ENCODE measurements at places on chromosomes 16 and 17.
A peak's percentile ranks its signal among the peaks of the same experiment; 100 is the strongest.

DNA sequence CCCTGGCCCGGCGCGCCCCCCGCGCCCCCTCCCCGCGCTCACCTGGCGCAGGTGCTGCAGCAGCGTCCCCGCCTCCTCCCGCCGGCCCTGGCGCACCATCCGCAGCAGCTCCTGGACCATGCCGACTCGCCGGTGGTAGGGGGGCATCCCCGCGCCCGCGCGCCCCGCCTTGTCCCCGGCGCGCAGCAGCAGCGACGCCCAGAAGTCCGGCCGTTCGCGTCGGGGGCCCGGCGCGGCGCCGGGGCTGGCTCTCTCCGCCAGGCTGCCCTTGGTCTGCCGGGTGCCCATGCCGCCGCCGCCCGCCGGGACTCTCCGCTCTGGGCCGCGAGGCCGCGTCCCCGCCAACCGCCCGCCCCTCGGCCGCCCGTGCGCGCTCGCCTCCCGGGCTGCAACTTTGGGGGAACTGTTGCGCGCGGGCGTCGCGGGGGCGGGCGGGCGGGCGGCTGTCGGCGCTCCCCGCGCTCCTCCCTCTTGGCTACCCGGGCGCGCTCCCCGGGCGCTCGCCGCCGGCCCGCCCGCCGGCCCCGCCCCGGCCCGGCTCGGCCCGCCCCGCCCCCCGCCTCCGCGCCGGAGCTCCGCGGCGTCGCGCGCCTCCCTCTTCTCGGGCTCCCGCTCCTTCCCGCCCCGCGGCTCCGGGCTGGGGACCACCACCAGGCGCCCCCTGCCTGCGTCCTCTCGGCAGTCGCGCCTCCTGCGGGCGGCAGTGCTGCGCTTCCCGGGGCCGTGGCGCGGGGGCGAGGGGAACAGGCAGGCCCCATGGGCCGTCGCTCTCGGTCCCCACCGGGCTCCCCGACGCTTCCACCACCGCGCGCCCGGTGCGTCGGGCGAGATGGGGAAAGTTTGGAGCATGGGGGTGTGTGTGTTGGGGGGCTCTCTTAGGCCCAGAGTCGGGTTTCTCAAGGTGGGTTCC lies at the start of gene LRRC75A:
Gene LRRC75A (minus strand): TSS at position 491 of the 910 bp plus-strand sequence. CDS start 203 bp downstream, at position 288.
- DNase-seq: peak; percentile 8

DNA sequence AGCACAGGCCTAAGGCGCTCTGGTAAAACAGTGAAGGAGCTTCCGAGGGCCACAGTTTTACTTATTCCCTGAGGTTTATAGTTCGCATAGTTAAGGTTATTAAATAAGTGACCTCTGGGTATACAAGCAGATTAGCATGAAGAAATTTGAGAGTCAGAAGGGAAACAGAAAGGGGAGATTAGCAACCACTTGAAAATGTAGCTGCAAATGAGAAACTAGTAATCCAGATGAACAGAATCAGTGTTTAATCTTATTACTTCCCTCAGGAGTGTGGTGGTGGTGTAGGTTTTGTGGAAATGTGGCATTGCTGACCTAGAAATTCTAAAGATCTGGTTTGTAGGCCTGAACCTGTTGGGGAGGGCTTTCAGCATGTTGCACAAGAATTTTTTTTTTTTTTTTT lies 130.4 kb downstream of the CCDC182 start:
- no peak for DNase-seq

- DNase-seq: no peak
These were observed 32.9 kb downstream of the KATNIP start for GRCh38 chr16:27582883-27583282.

GRCh38 chr17:80339731-80340456 lies 75.1 kb upstream of the ENDOV start:
- DNase-seq: no peak

- no peak for DNase-seq
These were observed 4.5 kb upstream of the TCAP start for GRCh38 chr17:39660397-39661385.

- no peak for DNase-seq
These were observed 19.5 kb upstream of the TUBG2 start for GRCh38 chr17:42639525-42640113.

DNA sequence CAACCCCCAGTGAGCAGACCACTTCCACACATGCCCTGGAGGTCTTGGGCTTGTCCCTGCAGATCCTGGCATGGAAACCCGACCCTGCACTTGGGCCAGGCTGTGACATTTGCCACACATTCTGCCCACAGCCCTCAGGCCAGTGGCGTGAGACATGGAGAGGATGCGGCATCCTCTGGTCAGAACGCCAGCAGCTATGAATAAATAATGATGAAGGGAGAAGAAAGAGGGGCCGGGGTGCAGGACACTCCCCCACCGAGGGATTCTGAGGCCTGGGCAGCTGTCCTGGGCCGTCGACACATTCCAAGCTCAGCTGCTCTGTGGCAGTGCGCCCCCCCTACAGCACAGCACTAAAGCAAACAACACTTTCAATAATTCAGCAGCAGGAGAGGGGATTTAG lies 148.8 kb downstream of the ENGASE start:
- no peak for DNase-seq

DNA sequence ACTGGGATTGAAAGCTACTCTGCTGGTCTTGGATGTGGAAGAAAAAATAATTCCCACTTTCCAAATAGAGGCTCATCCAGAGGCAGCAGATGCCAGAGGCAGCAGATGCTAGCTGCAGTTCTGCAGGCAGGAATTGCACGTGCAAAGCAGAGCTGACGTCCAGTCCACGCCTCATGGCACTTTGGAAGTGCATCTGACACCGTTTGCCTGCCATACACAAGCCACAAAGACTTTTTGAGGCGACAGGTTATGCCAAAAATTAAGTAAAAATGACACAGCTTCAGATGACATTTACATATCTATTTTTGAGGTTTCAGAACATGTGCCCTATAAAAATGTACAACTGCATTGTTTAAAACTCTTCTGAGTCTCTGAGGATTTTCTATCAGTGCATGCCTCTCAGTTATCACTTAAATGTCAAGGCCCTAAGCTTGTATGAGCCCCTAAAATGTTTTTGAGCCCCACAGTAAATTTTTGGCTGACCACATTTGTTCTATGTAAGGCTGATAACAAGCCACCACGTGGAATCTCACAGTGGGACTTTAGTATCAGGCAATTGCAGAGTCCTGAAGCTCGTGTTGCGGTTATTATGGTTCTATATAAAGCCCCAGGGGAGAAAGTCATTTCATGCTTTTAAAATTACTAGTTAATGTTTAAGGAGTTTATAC lies 239.2 kb downstream of the PRKCA start:
- DNase-seq: no peak

GRCh38 chr16:64434526-64435069 lies 687.3 kb downstream of the CDH11 start:
- no peak for DNase-seq

GRCh38 chr16:27982184-27982583 lies 81.3 kb downstream of the GSG1L start:
- DNase-seq: no peak

GRCh38 chr16:67666032-67666551 lies 458 bp downstream of the ENKD1 start:
- no peak for DNase-seq

- DNase-seq: no peak
These were observed 135.8 kb downstream of the CDH8 start for GRCh38 chr16:61900482-61900881.

GRCh38 chr17:55219934-55220333 lies 44.8 kb upstream of the HLF start:
- DNase-seq: no peak

DNA sequence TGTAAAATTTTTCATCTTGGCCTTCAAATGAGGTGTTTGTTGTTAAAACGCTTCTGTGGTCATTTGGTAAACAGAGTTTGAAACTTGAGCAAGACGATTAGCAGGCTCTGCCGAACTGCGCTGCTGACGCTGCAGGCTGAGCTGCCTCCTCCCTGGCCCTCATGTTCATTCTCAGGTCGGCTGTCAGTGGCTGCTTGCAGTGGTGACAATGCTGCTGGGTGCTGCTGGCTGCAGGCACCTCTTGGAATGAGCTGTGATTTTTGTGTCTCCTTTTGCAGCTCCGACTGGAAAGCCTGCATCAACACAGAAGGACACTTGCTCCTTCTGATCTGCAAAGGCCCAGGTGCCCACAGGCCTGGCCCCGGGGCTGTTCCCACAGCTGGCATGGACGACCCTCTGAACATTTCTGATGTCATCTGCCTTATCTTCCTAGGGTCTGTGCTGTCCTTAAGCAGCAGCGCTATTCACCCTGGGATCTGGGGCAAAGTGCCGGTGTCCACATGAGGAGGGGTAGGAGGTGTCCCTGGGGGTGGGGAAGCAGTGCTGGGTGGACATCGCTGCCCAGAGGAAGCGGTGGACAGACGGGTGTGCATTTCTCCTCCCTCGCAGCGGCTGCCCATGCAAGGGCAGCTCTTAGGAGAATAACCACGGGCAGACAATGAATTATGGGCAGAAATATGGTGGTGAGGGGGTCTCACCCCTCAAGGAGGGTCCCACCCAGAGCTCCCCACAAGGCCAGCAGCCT lies 23.1 kb upstream of the OSGIN1 start:
- no peak for DNase-seq

GRCh38 chr17:35241520-35241919 lies 1.4 kb upstream of the SLFN5 start:
- no peak for DNase-seq

- no peak for DNase-seq
These were observed 34.9 kb downstream of the PRKCA start for GRCh38 chr17:66337268-66337667.

DNA sequence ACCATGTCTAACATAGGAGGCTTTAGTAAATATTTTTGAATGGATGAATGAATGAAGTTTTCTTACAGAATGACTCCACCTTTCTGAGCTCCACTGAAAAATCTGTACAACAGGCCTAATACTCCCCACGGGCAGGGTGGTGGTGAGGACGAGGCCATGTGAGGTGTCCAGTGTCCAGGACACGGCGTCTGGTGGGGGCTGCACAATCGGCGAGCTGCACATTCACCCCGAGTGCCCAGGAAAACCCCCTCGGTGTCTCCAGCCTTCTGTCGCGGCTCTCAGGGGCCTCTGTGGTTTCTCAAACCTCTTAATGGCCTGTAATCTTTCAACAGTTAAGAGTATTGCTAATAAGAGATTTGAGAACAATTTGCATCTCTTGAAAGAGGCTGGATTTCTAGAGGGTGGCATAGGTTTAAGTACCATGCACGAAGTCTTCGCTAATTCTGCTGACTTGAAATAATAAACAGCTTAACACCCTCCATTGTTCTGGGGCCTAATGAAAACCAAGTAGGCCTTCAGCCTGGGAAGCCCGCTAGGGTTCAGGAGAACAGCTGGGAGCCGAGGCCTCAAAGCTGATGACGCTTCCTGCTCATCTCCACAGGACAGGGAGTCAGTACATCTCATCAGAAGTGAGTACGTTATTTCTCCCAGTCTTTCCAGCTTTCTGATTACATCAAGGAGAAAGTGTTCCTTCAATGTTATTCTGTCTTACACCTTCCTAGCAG lies 304.6 kb upstream of the FOXF1 start:
- no peak for DNase-seq

- DNase-seq: no peak
These were observed 254.1 kb upstream of the IRX3 start for GRCh38 chr16:54540525-54541180.

DNA sequence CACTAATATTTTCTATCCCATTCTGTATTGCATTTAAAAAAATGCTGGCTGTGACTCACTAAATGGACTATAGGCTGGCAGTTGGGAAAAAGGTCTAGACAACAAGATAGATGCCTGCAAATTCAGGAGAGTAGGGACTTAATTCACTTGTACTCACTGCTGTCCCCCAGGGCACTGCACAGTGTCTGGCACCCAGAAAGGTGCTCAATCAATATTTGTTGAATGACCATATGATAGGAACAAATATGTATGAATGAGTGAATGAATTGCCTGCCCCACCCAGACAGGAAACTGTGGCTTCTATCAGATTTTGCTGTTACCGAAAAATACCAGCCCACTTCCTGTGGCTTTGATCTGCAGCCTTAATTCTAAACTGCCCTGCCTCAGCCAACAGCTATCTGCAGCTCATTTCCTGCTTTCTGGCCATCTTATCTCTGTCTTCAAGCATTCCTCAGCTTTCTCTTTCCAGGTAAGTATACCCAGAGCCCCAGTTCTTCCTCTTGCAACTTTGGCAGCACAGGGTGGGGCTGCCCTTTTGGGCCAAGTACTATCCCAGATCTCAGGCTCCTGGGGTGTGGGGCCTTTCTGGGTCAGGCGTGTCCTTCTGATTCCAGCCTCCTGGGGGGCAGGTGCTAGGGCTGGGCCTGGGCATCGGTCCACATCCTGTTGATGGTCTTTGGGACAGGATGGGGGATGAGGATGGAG lies 15.3 kb upstream of the TNS4 start:
- DNase-seq: peak; percentile 49

DNA sequence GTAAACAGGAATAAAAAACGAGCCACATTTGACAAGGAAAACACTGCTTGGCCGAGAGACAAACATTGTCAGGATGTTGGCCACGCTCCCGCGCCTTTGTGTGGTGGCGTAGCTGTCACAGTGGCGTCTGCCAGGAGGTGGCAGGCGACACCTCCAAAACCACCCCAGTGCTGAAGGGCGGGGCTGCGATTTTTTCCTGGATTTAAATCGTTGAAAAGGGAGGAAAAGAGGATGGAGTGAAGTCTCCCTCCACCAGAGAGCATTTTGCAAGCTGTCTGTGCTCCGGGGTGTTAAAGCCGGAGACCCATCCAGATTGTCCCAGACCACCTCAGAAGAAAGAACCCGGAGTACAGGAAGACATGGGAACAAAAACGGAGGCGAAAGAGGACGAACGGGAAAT lies 12.7 kb downstream of the MRM3 start:
- peak; percentile 6 for DNase-seq

- DNase-seq: no peak
These were observed 268.9 kb upstream of the AXIN2 start for GRCh38 chr17:65830356-65830755.

DNA sequence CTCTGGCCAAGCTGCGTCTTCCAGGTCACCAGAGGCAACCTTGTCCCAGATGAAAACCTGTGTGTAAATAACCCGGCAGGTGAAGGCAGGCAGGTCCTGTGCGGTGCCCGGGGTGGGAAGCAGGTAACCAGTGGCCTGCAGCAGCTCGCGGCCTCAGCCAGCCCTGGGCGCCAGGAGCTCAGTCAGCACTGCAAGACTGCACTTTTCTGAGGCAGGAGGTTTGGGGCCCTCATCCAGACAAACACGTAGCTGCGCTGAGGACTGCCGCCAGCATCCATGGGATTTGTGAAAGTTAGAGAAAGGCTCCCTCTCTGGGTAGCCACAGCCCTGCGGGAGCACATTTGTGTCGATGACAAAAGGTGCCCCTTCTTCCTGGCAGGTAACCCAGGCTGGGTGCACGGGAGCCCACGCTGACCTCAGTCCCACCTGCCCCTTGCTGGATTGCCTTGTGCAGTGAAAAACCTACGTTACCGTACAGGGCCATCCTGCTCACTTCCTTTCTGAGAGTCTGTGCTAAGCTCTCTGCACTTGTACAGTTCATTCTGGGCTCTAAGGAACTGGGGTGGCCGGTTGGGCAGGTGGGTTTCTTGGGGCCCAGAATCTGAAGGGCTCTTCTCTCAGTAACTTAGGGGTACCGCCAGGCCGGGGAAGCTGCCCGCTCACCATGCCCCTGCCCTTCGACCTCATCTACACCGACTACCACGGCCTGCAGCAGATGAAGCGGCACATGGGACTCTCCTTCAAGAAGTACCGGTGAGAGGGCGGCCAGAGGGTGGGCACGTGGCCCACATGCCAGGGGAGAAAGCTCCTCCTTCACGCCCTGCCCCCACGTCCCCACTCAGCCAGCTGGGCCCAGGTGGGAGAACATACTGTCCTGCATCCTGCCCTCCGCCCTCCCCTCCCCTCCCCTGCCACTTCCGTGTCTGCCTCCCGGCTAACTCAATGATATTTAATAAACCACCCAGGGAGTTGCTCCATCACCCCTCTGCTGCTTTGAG lies 56.4 kb downstream of the MGAT5B start:
- DNase-seq: no peak

GRCh38 chr16:56776562-56776961 lies 46.6 kb downstream of the NUP93 start:
- DNase-seq: no peak

Measured in stimulated activated CD8-positive, alpha-beta memory T cell treated with anti-CD3 and anti-CD28 coated beads, Interleukin-2, amount 100 ng/mL, for 1 hour (primary cell).